ENCODE measurements at places on chromosomes 3 and 15. TPM values are rescaled to one million over a fixed set of nuclear protein-coding genes. Genes with fewer than 3 reads are reported as not detected.

GRCh38 chr15:95761501-95762165, 568.9 kb upstream of the NR2F2 start:
- H3K27ac ChIP-seq: no peak overlapping the region
- no peak for DNase-seq
- no peaks in the 10 kb centered on the region for H3K4me1 ChIP-seq
- H3K27me3 ChIP-seq: no peaks in the 10 kb centered on the region

- H3K4me3 ChIP-seq: no peak overlapping the region
- no peaks in the 10 kb centered on the region for H3K4me1 ChIP-seq
- no peak overlapping the region for H3K27ac ChIP-seq
- no peak for DNase-seq
Observed at GRCh38 chr3:41525303-41526064, 326.2 kb downstream of the CTNNB1 start.

DNA sequence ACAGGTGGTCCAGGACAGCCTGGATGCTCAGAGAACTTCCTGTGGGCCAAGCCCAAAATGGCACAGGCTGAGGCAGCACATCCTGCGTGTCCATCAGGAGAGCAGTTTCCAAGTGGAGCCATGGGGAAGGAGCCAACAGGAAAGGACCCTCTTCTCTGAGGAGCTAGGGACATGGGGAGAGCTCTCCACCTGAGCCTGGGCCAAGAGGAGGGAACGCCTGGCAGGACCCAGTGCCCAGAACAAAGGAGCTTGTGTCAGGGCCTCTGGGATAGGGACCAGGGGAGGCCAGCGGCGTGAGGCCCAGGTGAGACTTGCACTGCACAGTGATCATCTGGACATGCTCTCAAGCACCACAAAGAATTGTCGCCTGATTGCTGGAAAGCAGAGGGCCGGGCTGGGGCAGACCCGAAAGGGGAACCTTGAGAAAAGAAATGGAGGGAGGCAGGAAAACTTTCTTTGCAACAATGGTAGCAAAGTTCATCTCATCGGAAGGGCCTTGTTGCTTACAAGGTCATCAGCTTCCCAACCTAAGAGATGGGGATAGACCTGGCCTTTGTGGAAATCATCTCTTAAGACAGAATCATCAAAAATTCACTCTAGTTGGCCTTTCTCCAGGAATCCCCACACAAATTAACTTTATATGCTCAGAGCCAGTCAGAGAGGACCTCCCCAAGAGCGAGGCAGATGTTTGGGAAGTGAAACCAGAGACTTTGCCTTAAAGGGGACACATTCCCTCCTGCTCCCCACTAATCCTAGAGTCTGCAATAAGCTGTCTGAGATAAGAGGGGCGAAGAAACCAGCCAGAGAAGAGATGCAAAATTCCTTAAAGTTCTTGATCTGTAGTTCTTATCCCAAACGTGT, 47.7 kb upstream of the HES1 start:
- H3K27me3 ChIP-seq: no peaks in the 10 kb centered on the region
- H3K4me3 ChIP-seq: no peak overlapping the region
- no peaks in the 10 kb centered on the region for H3K36me3 ChIP-seq
- peaks cover 8% of the 10 kb centered on the region for H3K4me1 ChIP-seq
- DNase-seq: no peak

DNA sequence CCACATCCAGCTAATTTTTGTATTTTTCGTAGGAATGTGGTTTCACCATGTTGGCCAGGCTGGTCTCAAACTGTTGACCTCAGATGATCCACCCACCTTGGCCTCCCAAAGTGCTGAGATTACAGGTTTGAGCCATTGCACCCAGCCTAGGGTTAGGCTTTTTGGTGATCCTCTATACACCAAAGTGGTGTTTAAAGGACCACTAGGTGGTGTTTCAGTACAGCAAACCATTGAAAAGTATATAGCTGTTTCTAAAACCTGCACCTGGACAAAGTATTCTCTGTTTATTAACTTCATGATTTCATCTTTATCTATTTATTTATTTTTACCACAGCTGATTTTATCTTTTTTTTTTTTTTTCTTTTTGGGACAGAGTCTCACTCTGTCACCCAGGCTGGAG, 68.4 kb downstream of the MINDY2 start:
- no peaks in the 10 kb centered on the region for H3K4me1 ChIP-seq
- no peak overlapping the region for H3K4me3 ChIP-seq
- no peaks in the 10 kb centered on the region for H3K36me3 ChIP-seq
- H3K27ac ChIP-seq: no peak overlapping the region
- H3K27me3 ChIP-seq: no peaks in the 10 kb centered on the region
- no peak for DNase-seq

DNA sequence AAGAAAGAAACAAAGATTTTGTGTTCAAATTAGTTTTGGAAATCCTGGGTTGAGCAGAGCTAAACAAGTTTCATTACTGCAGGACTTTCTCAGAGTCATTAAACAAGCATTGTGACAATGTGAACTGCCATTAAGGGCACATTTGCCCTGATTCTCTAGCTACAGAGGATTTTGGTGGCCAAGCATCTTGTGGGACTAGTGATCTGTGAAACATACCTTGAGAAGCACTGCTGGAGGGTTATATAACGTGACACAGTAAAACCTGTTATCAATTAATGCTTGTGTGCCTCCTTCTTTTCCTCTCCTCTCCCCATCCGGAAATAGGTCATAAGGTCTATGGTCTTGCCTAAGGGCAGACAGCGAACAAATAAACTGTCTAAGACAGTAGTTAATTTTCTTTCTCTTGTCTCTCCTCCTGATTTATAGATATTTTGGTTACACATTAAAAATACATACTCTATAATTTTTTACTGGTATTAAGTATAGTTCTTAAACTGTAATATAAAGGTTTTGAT, 167.3 kb upstream of the NANOGP8 start:
- H3K4me1 ChIP-seq: no peaks in the 10 kb centered on the region
- H3K4me3 ChIP-seq: no peak overlapping the region
- H3K27me3 ChIP-seq: no peaks in the 10 kb centered on the region
- H3K27ac ChIP-seq: no peak overlapping the region
- H3K36me3 ChIP-seq: no peaks in the 10 kb centered on the region
- DNase-seq: no peak

- H3K4me3 ChIP-seq: no peak overlapping the region
- peaks cover 4% of the 10 kb centered on the region for H3K4me1 ChIP-seq
- no peak for DNase-seq
- no peak overlapping the region for H3K27ac ChIP-seq
Observed at GRCh38 chr15:88512601-88513000, 33.9 kb downstream of the DET1 start.

The GP5 gene
- 0.24 TPM for total RNA-seq

The DISP2 gene
- total RNA-seq: 0.05 TPM

The SLC30A4 gene
- 2.0 TPM for total RNA-seq

The SCN11A gene
- total RNA-seq: 0.02 TPM

The PLS1 gene
- 5.7 TPM for total RNA-seq

The FOXB1 gene
- total RNA-seq: 2.0 TPM

The PPP1R2 gene
- 101 TPM for total RNA-seq
